Activated naive CD4-positive, alpha-beta T cell treated with anti-CD3 and anti-CD28 coated beads, Interleukin-2, amount 10 ng/mL, durations not matched to agents 7 days and 5 days (primary cell): ENCODE measurements at places on chromosomes 11 and 22.

GRCh38 chr11:15854245-15854644 lies 502.1 kb downstream of the SOX6 start:
- DNase-seq, result no peak

DNA sequence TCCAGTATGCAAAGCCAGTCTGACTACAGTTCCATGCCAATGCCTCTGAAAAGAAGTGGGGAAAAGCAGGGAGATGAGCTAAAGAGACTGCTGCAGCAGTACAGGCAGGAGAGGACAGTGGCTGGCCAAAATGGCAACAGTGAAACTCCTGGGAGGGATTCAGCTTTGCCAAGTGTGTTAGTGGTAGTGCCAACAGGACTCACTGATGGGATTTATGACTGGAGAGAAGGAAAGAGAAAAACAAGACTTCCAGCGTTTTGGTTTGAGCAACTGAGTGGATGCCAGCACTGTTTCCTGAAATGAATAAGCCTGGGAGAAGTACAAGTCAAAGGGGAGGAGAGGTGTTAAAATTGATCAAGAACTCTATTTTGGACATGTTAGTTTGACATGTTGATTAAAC lies 80.9 kb downstream of the PLEKHA7 start:
- no peak for DNase-seq

DNA sequence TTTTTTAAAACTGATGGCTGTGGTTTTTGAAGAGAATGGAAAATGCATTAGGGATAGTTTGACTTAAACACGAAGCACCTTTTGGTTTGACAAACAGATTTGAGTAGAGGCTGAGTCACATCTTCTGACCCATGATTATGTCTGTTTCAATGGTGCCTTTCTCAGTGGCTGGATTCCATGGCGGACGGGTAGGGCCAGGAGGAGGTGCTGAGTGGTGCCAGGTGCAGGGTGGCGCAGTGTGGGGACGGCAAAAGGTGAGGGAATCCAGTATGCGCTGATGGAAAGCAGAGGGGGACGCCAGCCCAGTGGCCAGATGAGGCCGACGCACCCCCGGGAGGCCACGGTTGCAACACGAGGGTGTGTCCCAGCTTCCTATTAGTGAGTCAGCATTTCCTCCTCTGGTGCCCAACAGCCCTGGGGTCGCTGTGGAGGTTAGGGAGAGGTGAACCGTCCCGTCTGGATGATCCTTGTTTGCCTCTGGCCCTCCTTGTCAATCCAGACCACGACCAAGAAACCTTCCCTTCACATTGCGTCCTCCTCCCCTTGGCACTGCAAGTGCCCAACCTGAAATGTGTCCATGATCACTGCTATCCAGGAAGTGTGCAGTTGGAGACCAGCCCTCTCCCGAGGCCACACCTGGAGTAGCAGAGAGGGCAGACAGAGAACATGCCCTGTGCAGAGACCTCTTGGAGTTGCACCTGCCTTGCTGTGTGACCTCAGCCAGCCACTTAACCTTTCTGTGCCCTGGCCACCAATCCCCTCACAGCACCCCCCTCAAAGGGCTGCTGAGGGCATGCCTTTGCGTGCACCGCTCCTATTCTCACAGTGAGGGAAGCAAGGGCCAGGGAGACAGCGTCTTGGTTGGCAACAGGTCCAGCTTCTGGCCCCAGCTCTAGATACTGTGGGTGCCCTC lies 32.5 kb upstream of the ATXN10 start:
- DNase-seq, result no peak

DNA sequence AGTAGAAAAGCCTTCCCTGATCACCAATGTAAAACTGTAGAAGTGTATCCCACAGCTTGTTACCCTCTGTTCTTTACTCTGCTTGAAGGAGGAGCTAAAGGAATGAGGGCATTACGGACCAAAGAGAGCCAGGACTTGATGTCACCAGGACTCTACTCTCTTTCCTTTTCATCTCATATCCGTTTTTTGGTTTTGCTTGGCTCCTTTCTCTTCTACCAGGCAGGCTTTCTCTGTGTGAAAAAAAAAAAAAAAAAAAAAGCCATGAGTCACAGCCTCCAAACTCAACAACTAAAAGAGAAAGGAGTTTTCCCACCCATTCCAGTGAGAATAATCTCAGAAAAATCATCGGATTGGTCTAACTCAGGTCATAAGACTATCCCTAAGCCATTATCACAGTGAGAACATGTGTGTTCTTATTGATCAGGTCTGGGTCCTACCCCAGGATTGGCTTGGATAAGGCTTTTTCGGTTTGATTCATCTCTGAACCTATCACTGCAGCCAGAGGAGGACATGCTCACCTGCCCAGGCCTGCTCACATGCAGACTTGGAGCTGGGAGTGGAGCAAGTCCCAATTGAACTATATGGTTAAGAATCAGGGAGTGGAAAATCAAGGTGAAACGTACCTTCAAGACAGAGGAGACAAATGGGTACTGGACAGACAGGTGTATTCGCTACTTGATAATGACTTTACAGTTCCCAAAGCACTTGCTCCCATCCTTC lies 19.4 kb upstream of the LRRC55 start:
- no peak for DNase-seq

- DNase-seq, result no peak
Observed at GRCh38 chr22:19632668-19633148, 81.6 kb upstream of the SEPTIN5 start.

- DNase-seq, result no peak
Observed at GRCh38 chr11:121237686-121238658, 54.6 kb upstream of the SC5D start.

DNA sequence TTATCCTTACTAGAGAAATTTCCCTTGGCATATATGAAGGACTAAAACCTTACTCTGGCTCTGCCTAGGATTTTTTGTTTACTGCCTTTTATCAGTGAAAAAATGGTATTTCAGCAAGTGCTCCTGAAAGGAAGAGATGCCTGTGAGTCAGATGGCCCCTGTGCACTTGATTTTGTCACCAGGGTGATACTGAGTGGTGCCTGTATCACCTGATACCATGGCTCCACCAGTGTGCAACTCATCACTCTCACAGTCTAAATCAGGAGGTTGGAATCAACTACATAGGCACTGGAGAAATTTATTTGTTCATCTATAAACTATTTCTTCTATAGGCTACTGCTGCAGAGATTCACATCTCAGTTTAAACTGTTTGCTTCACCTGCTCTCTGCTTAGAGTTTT lies 43.2 kb downstream of the F2 start:
- DNase-seq, result no peak

DNA sequence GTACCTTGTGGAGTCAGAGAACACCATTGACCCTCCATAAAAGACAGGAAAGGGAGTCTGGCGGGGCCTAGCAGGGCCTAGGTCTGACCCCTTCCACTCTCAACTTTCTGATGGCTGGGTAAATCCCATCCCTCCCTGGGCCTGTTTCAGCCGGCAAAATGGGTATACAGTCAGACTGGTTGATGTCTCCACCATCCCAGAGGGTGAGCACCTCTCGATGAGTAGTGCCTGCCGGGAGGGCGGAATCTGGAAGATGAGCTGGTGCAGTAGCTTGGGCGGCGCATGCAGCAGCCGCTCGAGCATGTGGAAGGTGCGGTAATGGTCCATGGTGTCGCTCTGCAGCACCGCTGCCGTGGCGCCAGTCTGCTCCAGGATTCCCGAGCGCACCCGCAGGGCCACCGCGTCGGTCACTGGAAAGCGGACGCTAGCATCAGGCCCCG lies 528 bp downstream of the FIBP start:
- no peak for DNase-seq

DNA sequence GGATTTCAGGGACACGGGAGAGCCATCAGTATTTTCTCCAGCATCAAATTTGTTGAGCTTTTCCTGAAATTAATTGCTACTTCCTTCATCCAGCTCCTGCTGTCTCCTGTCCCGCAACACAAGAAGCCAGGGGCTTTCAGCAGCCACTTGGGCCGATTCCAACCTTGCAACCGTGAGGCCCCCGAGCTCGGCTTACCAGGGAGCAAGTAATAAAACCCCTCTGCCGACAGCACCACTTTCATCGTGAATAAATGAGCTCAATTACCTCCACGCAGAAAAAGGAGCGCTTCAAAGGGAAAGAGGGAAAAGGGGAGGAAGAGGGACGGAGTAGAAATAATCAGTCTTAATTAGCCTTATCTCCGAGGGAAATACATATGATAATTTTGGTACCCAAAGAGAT lies 76.6 kb downstream of the CELSR1 start:
- DNase-seq, result no peak
